ENCODE measurements at places on chromosomes 5 and 9. TPM values are rescaled to one million over a fixed set of nuclear protein-coding genes. Genes with fewer than 3 reads are reported as not detected.

Gene OGN
- not detected for total RNA-seq

Gene FAM153A
- total RNA-seq: 40.4 TPM

Gene LHX3
- not detected for total RNA-seq

Gene DMRT3
- total RNA-seq: not detected

Gene ANKRD34B
- total RNA-seq: not detected

Gene SPATA31A3
- not detected for total RNA-seq

Gene CHSY3
- not detected for total RNA-seq
